ENCODE measurements at places on chromosomes 11 and 22. TPM values are rescaled to one million over a fixed set of nuclear protein-coding genes. Genes with fewer than 3 reads are reported as not detected.

ALDH3B2 gene
- 206 TPM for total RNA-seq

C22orf15 gene
- total RNA-seq = not detected

UBQLN3 gene
- not detected for total RNA-seq

RPS6KB2 gene
- 95.0 TPM for total RNA-seq

RPL3 gene
- total RNA-seq = 1,774 TPM

FOLR2 gene
- total RNA-seq = 0.24 TPM

Measured in esophagus mucosa (tissue), 1 donor.